Aorta (tissue), 5 donors: ENCODE measurements at places on chromosomes 6 and 20. TPM values are rescaled to one million over a fixed set of nuclear protein-coding genes. Genes with fewer than 3 reads are reported as not detected.

GMPR gene
- 23.8 TPM for total RNA-seq

SHLD1 gene
- 5.2 TPM for total RNA-seq

GUCA1A gene
- total RNA-seq: not detected

CTSZ gene
- total RNA-seq: 241 TPM

DNA sequence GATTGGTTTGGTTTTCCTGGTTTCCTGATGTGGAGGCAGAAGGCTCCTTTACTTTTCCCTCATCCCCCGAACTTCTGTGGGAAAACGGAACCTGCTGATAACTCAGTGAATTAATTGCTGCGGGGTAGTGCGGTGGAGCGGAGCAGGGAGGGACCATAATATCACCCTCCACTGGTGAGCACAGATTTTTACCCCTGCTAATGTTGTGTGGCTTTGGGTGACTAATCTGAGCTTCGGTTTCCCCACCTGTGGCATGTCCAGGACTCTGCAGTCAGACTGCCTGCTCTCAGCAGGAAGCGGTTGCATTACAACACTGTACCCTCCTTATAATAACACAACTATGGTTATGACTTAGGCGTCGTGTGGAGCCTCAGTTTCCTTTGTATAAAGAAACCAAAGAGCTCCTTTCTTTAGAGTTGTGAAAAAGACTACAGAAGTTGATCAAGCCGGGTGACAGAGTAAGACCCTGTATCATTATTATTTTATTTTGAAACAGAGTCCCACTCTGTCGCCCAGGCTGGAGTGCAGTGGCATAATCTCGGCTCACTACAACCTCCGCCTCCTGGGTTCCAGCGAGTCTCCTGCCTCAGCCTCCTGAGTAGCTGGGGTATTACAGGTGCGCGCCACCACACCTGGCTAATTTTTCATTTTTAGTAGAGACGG, 2.2 kb upstream of the ID1 start:
- DNase-seq: no peak

DNA sequence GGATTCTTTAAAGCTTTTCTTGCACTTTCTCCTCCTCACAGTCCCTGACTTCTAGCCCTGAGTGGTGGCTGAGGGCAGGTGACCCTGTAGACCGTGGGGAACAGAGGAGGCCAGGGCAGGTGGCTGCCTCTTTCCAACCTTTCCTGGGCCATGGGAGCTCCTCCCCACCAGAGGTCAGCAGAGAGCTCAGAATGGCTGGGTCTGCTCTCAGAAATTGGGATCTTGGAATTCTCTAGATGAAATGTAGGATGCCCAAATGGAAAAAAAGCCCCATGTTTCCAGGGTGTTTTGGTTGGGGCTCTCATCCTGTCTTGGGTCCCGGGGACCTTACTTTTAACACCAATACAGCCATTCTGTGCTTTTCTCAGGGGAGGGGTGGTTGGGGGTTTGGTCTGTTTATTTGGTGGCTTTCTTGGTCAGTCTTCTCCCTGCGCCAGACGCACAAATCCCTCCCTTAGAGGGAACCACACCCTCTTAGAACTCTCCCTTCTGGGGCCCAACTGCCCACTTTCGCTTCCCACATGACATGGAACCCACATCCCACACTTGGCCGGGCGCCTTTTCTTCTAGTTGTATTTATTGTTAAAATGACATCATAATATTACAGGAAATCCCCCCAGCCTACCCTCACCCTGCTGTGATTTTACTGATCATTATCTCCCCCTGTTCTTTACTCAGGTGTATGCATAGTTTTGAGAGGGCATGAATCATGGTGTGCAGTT, 17.9 kb downstream of the GNAS start:
- peak; percentile 85 for DNase-seq

GRCh38 chr20:22027423-22027822, 322.0 kb downstream of the PAX1 start:
- DNase-seq: no peak

CYB5R4 gene
- 22.8 TPM for total RNA-seq

GRCh38 chr20:49344975-49345374, 67.1 kb upstream of the ZNFX1 start:
- peak; percentile 75 for DNase-seq

TENT5A gene
- total RNA-seq: 26.9 TPM

MBOAT1 gene
- total RNA-seq: 7.4 TPM

DNA sequence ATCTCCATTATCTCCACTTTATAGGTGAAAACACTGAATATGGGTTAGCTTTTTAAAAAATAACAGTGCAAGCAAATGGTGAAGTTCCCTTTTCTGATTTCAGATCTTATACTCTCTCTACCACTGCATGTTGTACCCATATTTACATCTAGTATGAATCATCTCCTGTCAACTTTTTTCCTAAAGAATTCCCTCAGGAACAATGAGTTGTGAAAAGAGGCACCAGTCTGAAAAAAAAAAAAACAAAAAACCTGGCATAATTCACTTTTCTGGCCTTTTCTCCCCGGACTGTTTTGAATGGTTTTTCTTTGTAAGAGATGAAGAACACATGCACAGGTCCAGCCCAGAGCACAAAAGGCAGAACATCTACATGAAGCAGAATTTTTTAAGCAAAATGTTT, 596.0 kb downstream of the COL12A1 start:
- no peak for DNase-seq

- DNase-seq: no peak
These were observed 42.8 kb upstream of the PSMF1 start for GRCh38 chr20:1075616-1076015.

DNA sequence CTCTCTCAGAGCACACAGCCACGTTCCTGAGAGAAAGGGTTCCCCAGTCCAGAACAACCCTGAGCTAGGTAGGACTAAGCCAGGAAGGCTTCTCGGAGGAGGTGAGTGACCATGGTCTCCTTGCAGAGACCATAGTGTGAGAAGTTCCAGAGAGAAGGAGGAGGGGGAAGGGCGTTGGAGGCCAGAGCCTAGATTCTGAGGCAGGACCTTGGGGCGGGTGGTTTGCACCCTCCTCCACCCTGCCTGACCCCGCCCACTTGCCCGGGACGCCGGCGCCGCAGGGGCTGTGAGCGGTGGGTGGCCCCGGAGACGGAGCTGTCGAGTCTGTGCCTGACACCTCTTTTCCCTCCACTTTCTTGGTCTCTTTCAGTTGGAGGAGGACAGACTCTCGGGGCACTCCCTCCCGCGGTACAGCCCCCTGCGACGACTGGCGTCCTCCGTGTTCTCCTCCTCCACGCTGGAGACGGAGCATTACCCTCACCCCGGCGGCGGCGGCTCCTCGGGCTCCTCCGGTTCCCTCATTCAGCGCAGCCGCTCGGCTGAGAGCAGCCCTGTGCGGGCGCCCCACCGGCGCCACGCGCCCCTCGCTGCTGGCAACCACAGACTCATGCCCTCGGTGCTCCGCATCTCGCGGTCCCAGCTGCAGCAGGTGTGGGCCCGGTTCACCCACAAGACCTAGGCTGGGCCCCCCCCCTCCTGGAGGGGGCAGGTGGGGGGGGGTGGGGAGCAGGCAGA, 26.2 kb downstream of the TTBK1 start:
- DNase-seq: no peak

- no peak for DNase-seq
These were observed 60.5 kb upstream of the DUSP22 start for GRCh38 chr6:231779-232178.

PRDM13 gene
- not detected for total RNA-seq

GRCh38 chr6:87473419-87473903, 687 bp downstream of the SLC35A1 start:
- peak; percentile 86 for DNase-seq

GLP1R gene
- not detected for total RNA-seq

- DNase-seq: no peak
These were observed 73.2 kb downstream of the LY86 start for GRCh38 chr6:6661684-6662083.

F13A1 gene
- 160 TPM for total RNA-seq

MYB gene
- total RNA-seq: 0.87 TPM

DNA sequence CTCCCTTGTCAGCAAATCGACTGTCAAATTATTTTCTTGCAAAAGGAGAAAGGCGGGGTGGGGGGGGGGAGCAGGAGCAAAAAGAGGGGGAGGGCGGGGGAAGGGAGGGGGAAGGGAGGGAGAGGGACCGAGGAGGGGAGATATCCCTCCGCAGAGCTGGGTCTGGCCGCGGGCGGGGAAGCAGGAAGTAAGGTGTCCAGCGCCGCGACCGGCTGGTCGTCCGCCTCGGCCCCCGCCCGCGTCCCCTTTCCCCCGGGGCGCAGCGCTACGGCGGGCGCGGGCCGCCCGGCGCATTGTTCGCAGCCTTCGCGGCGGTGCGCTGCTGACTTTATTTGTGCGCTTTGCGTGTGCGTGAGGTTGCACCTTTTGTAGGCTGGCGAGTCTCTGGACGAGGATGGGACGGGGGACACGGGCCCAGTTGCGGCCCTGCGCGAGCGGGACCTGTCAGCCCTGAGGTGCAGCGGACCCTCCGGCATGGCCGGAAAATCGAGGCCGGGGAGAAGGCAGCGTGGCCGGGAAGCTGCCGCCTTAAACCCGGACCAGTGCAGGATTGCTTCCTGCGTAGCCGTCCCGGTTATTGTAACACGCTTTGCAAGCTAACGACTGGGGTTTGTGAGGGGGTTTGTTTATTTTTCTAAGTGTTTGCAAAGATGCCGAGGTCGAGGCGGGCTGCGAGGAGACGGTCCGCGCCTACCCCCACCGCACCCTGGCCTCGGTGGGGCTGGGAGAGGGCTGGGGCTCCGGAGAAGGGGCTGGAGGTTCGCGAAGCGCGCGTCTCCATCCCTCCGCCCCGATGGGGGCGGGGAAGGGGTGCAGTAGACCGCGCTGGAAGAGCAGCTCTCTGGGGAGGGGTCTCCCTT, 675 bp upstream of the TRERF1 start:
- DNase-seq: peak; percentile 80

DNA sequence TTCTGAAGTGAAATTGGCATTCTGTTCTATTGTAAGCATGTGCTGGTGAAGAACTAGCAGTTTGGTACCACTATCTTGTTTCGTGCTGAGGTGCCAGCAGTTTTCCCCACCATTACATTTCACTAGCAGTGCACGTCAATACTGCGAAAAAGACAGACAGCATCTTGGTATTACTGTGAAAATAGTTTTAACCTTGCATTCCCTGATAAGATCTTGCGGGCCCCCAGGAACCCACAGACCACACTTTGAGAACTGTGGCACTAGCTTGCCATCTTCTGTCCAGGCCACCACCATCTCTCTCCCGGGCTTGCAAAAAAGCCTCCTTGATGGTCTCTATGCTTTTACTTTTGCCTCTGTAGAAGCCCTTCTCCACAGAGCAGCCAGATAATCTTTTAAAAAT, 185.7 kb downstream of the BACH2 start:
- DNase-seq: no peak

GRCh38 chr20:46694484-46694883, 5.2 kb upstream of the TP53RK start:
- no peak for DNase-seq

GRCh38 chr6:146357578-146358430, 185.8 kb upstream of the RAB32 start:
- no peak for DNase-seq

IRF4 gene
- 1.6 TPM for total RNA-seq

CFB gene
- 56.7 TPM for total RNA-seq

MYLK2 gene
- 0.30 TPM for total RNA-seq

GRCh38 chr20:14883324-14883723, 545.9 kb upstream of the FLRT3 start:
- no peak for DNase-seq

BHLHE23 gene
- not detected for total RNA-seq

- no peak for DNase-seq
These were observed 56.1 kb upstream of the HFE start for GRCh38 chr6:26031151-26031594.

- no peak for DNase-seq
These were observed 42.0 kb upstream of the OGFRL1 start for GRCh38 chr6:71246596-71246995.

GRCh38 chr6:40791004-40791403, 203.8 kb upstream of the LRFN2 start:
- no peak for DNase-seq

- DNase-seq: no peak
These were observed 1013.7 kb upstream of the MAP3K7 start for GRCh38 chr6:91600561-91600960.

SLC22A3 gene
- total RNA-seq: 61.0 TPM

DNA sequence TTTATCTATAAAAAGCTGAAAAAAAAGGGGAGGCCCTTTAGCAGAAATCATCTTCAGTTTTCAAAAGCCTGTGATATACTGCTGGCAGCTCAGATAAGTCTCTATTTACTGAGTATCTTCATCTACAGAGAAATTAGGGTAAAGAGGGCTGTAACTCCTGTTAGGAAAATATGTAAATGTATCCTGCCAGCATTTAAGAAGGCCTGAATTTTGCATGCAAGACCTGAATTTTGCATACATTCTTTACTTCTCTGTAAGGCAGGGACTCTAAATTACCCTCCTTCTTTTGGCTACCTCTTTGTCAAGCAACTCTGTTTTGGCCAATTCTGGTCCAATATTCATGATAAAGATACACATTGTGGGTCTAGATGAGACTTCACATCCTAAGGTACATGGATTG, 150.6 kb upstream of the SPACA1 start:
- no peak for DNase-seq

DNA sequence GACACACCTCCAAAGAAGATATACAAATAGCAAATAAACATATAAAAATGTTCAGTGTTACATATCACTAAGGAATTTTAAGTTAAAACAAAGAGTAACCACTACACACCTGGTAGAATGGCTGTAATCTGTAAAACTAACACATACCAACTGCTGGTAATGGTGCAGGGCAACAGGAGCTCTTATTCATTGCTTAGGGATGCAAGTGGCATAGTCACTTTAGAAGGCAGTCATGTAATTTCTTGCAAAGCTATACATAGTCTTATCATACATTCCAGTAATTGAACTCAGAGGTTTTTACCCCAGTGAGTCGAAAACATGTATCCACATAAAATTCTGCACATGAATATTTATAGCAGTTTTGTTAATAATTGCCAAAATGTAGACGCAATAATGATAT, 906.8 kb upstream of the CITED2 start:
- no peak for DNase-seq

- DNase-seq: no peak
These were observed 11.5 kb upstream of the UBE2V1 start for GRCh38 chr20:50124496-50124895.

KIF6 gene
- total RNA-seq: 0.42 TPM

GRCh38 chr6:26552205-26552604, 14.0 kb downstream of the HMGN4 start:
- no peak for DNase-seq

GRCh38 chr6:14520536-14520935, 403.0 kb downstream of the CD83 start:
- no peak for DNase-seq

DAAM2 gene
- 62.1 TPM for total RNA-seq
